ENCODE measurements at places on chromosomes 2 and 18.

GRCh38 chr2:10413503-10413902 lies 34.6 kb downstream of the ODC1 start:
- no peak for DNase-seq

DNA sequence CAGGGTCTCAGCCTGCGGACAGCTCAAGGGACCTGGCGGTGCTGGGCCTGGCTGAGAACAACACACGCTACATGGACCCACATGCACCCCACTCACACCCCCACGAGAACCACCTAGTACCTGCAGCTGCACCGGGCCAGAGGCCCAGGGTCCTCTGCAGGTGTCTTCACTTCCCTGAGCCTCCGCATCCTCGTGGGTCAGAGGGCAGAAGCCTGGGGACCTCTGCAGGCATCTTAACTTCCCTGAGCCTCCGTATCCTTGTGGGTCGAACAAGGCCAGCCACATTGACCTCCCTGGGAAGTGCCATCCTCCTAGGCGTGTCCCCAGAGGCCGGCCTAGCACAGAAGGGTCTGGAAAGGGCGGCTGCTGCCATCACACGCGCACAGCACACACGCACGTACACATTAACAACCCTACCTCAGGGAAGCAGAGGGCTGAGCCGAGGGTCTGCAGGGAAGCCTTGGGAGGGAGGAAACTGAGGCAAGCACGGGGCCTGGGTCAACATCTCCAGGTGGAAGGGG lies 62.5 kb upstream of the HPCAL1 start:
- DNase-seq, result no peak

- DNase-seq, result no peak
These were observed 27.7 kb downstream of the SNORC start for GRCh38 chr2:232897598-232898408.

- DNase-seq, result no peak
These were observed 240.0 kb downstream of the LOXHD1 start for GRCh38 chr18:46416706-46417638.

GRCh38 chr2:101041413-101041812 lies 39.3 kb downstream of the RPL31 start:
- no peak for DNase-seq

Data from GF-D8 (cell line).